ENCODE measurements at places on chromosomes 11 and 22.

GRCh38 chr11:16126362-16126761 is 230.0 kb downstream of the SOX6 start:
- no peak overlapping the region for H3K27ac ChIP-seq
- no peaks in the 10 kb centered on the region for H3K27me3 ChIP-seq
- H3K4me1 ChIP-seq = no peaks in the 10 kb centered on the region
- DNase-seq = no peak
- no peak overlapping the region for H3K4me3 ChIP-seq

GRCh38 chr22:33883961-33884808 is 36.1 kb downstream of the LARGE1 start:
- no peaks in the 10 kb centered on the region for H3K36me3 ChIP-seq
- H3K27ac ChIP-seq = no peak overlapping the region
- no peak overlapping the region for H3K4me3 ChIP-seq
- no peak for DNase-seq
- H3K27me3 ChIP-seq = no peaks in the 10 kb centered on the region
- H3K4me1 ChIP-seq = no peaks in the 10 kb centered on the region

- DNase-seq = no peak
- H3K4me1 ChIP-seq = no peaks in the 10 kb centered on the region
- no peaks in the 10 kb centered on the region for H3K36me3 ChIP-seq
- no peak overlapping the region for H3K4me3 ChIP-seq
- H3K27me3 ChIP-seq = 0 out of 2 replicates have a peak, but pooled peaks cover 8% of the 10 kb centered on the region
- no peak overlapping the region for H3K27ac ChIP-seq
These were observed 69.7 kb upstream of the SEPTIN5 start for GRCh38 chr22:19644314-19645223.

DNA sequence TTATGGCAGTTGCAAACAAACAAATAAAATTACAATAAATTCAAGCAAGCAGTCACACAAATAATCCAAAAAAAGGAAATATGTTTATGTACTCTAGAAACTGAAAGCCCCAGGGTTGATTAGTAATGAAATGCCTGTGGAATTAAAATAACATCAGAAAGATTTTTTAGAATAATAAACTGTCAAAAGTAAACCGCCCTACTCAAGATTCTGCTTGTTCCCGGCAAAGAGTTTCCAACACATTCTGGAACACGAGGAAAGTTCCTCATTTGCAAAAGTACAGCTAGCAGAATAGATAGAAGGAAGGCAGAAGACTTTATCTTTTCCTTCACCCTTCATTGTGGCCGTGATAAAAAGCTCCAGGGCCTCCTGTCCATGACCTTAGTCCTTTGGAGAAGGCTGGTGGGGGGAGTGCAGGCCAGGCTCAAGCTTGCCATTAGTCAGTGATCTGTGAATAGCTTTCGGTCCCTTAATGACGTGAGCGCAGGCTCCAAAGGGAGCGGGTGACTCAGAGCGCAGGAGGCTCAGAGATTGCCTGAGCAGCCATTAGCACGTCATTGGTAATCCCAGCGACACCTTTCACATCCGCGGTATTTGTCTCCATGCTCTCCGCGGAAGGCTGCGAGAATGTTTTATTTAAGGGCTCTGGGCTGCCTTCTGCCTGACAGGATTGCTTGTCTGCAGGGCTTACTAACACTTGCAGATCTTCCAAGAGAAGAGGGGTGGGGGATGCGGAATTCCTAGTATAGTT is 458.3 kb downstream of the METTL15 start:
- H3K4me1 ChIP-seq = no peaks in the 10 kb centered on the region
- no peak for DNase-seq
- no peaks in the 10 kb centered on the region for H3K27me3 ChIP-seq
- H3K36me3 ChIP-seq = no peaks in the 10 kb centered on the region

DNA sequence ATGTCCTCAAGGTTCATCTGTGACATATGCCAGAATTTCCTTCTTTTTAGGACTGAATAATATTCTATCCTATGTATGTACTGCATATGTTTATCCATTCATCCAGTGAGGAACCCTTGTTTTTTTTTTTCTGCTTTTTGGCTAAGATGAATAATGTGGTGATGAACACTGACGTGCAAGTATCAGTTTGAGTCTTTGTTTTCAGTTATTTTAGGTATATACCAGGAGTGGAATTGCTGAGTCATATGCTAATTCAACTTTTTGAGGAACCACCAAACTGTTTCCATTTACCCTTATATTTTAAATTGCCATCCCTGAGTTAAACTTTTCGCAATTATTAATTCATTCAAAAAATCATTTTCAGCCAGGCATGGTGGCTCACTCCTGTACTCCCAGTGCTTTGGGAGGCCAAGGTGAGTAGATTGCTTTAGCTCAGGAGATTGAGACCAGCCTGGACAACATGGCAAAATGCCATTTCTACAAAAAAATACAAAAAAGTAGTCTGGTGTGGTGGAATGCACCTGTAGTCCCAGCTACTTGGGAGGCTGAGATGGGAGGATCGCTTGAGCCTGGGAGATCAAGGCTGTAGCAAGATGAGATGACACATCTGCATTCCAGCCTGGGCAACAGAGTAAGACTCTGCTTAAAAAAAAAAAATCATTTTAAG is 64.2 kb downstream of the MICAL2 start:
- H3K4me1 ChIP-seq = peaks cover 43% of the 10 kb centered on the region
- peak; percentile 83 for DNase-seq
- peak overlapping the region; percentile 79 for H3K27ac ChIP-seq
- no peak overlapping the region for H3K4me3 ChIP-seq

DNA sequence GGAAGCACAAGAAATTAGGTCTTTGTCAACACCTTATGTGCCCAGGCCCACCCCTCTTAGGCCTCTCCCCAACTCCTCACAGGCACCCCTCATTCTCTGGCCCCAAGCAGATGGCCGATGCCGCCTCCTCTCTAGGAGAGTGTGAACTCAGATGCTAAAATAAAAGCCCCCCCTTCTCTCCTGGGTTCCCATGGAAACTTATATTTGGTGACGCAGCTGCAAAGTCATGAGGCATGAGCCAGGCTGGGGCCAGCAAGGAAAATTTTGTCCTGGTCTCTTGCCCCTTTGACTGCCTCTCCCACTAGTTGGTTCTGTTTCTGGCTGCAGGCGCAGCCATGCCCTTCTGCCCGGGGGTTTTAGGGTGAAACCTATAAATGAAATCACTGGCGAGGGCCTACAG is 11.8 kb downstream of the RCOR2 start:
- no peaks in the 10 kb centered on the region for H3K4me1 ChIP-seq
- peaks cover 4% of the 10 kb centered on the region for H3K36me3 ChIP-seq
- no peak overlapping the region for H3K4me3 ChIP-seq
- no peak overlapping the region for H3K27ac ChIP-seq
- no peak for DNase-seq
- no peaks in the 10 kb centered on the region for H3K27me3 ChIP-seq

GRCh38 chr22:19667872-19668740 is 46.2 kb upstream of the SEPTIN5 start:
- DNase-seq = no peak
- H3K36me3 ChIP-seq = no peaks in the 10 kb centered on the region
- H3K27ac ChIP-seq = no peak overlapping the region
- peaks cover 5% of the 10 kb centered on the region for H3K4me1 ChIP-seq
- no peak overlapping the region for H3K4me3 ChIP-seq

DNA sequence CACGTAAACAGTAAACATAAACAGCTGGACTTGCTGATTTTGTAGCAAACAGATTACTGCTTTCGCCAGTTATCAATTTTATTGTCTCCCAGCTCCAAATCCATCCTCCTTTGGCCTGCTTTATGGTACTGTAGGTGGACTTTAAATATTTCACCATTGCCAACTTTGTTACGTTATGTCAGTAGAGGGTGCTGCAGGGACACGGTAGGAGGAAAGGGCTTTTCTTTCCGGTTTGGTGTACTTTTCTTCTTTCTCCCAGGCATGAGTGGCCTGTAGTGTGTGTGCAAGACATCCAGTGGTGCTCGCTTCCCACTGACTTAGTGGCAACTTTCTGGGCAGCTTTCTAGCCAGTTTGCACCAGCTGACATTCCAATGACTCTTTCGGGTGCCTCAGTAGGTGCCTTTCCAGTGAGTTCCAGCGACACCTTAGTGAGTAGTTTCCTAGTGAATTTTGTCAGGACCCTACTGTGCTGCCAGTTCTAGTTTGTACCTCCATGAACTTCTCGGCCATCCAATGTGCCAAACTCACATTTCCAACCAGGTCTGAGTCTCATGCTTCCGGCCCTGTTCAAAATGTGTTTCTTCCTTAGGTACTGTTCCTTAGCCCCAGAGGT is 267.6 kb upstream of the TENM4 start:
- no peaks in the 10 kb centered on the region for H3K36me3 ChIP-seq
- H3K4me3 ChIP-seq = no peak overlapping the region
- peak; percentile 61 for DNase-seq
- no peaks in the 10 kb centered on the region for H3K27me3 ChIP-seq

GRCh38 chr11:30451167-30451566 is 128.3 kb downstream of the ARL14EP start:
- no peak overlapping the region for H3K4me3 ChIP-seq
- no peaks in the 10 kb centered on the region for H3K27me3 ChIP-seq
- H3K27ac ChIP-seq = no peak overlapping the region
- no peak for DNase-seq

DNA sequence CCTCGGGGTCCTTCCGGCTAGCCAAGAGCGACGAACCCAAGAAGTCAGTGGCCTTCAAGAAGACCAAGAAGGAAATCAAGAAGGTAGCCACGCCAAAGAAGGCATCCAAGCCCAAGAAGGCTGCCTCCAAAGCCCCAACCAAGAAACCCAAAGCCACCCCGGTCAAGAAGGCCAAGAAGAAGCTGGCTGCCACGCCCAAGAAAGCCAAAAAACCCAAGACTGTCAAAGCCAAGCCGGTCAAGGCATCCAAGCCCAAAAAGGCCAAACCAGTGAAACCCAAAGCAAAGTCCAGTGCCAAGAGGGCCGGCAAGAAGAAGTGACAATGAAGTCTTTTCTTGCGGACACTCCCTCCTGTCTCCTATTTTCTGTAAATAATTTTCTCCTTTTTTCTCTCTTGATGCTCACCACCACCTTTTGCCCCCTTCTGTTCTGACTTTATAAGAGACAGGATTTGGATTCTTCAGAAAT is 1.9 kb upstream of the GCAT start:
- H3K4me3 ChIP-seq = no peak overlapping the region
- H3K27me3 ChIP-seq = peaks cover 68% of the 10 kb centered on the region
- no peak overlapping the region for H3K27ac ChIP-seq
- DNase-seq = no peak

- H3K4me1 ChIP-seq = no peaks in the 10 kb centered on the region
- H3K27ac ChIP-seq = no peak overlapping the region
- H3K27me3 ChIP-seq = peaks cover 74% of the 10 kb centered on the region
- H3K4me3 ChIP-seq = no peak overlapping the region
- DNase-seq = no peak
These were observed 29.0 kb upstream of the FBLN1 start for GRCh38 chr22:45473626-45474237.

DNA sequence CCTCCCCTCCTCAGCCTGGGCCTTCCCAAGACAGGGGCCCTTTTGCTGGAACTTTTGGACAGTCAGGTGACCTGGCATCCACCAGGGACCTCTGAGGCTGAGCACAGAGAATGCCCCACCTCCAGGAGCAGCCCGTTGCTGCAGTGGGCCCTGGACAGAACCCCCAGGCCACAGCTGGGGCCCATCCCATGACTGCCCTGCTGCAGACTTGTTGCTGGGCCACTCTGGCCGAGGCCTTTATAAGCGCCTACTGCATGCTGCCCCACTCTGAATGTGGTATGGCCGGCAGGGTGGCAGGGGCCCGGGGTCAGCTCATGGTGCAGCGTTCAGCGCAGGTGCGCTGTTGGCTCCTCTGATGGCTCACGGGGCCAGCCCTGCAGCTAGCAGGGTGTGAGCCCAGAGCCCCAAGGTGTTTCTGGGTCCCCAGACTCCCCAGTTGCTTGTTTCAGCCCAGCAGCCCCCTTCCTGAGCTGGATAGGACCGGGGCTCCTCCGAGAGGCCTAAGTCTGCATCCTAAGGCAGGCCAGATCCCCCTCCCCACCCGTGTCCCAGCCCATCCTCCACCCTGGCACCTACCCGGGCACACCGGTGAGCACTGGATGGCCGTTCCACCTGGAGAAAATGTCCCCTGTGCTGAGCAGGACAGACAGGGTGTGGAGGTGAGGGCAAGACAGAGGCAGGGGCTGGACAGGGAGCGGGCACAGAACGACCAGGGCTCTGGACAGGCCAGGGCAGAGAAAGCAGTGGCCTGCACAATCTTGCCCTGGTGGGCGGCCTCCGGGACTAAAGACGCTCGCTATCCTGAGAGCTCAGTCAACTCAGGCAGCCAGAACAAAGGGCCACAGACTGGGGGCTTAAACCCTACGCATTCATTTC is 28.1 kb upstream of the TH start:
- no peaks in the 10 kb centered on the region for H3K4me1 ChIP-seq
- H3K27ac ChIP-seq = no peak overlapping the region
- H3K4me3 ChIP-seq = no peak overlapping the region

DNA sequence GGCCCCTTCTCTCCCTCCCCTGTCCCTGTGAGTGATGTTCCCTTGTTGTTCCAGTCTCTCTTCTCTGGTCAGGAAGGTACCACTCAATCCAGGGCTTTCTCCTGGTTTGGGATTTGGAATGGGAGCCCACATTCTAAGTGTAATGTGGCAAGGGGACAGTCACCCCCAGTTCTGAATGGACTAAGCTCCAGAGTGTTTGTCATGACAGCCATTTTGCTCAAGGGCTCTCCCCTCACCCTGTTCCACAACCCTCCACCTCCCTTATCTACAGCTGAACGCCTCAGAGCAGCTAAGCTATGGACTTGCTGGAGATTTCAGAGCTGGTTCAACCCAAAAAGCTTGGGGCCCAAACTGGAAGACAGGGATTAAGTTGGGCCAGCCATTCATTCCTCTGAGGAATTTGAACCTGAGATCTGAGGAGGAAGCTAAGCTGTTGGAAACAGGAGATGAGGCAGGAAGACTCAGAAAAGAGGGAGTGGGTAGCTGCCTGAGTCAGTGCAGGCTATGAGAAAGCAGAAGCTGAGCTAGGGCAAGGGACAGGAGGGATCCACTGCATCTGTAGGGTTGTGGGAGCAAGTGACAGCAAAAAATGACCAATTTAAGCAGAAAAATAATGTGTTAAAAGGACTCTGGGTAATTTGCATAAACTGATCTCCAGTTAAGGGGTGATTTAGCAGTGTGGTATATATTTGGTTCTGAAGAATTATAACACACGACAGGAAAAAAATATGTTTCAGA is 22.9 kb upstream of the FCHSD2 start:
- no peak overlapping the region for H3K27ac ChIP-seq
- no peaks in the 10 kb centered on the region for H3K27me3 ChIP-seq
- no peak for DNase-seq
- H3K4me3 ChIP-seq = no peak overlapping the region
- H3K36me3 ChIP-seq = no peaks in the 10 kb centered on the region
